ENCODE measurements at places on chromosomes 2 and 18.
A peak's percentile ranks its signal among the peaks of the same experiment; 100 is the strongest.

- peak; percentile 8 for DNase-seq
Observed at GRCh38 chr18:45837283-45838070, 12.0 kb downstream of the SIGLEC15 start.

GRCh38 chr2:47891369-47892337 is 14.6 kb downstream of the FBXO11 start:
- DNase-seq, result no peak

DNA sequence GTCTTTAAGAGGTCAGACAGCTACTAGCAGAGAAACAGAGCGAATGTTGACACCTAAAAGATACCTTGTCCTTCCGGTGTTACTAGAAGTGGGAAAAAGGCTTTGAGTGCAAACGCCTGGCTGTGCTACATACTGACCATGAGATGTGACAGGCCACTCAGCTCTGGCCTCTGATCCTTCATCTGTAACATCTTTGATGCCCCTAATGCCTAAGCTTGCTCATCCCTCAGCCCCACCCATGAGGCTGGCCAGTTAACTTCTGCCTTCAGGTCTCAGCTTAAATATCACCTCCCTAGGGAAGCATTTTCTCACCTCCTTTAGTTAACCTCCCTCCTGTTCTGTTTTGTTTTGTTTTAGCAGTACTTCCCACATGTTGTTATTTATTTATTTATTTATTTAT is 15.9 kb downstream of the EPAS1 start:
- no peak for DNase-seq

DNA sequence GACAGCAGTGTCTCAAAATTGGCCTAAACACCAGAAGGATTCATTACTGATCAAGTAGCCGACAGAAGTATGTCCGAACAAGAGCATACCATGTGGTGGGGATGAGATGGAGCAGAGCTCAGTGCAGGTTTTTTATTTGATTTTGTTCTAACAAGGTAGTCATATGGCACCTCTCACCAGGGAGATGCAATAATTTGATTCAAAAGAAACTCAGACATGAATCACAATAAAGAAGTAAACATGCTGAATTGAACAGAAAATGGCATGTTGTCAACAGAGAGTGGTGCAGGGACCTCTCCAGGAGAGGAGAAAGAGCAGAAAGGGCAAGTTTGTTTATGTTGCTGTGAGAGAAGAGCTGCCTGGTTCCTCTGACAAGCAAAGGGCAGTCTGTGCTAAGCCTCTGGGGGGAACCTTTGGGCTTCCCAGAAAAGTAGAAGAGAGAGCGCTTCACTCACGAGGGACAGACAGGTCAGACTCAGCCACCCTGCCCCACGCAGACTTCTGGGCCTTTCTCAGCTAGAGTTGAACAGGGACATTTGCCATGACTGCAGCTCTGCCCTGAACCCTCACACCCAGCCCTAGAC is 351.3 kb upstream of the RAB12 start:
- DNase-seq, result no peak

DNA sequence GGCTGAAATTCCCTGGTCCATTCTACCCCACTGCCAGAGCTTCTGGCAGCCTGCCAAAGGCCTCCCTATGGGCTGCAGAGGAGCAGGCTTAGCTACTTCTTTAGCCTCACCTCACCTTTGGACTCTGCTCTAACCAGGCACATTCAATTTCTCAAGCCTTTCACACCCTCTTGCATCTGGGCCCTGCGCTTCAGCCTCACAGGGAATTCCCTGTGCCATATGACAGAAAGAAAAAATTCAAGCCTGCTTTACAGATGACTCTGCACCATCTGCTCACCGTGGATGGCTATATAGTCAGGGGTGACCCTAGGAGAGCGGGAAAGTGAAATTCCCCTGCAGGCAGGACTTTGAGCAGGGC is 62.5 kb downstream of the REEP1 start:
- DNase-seq, result no peak

GRCh38 chr2:204114295-204115136 is 178.0 kb downstream of the ICOS start:
- no peak for DNase-seq

- no peak for DNase-seq
Observed at GRCh38 chr2:208234786-208235185, 20.1 kb downstream of the IDH1 start.

DNA sequence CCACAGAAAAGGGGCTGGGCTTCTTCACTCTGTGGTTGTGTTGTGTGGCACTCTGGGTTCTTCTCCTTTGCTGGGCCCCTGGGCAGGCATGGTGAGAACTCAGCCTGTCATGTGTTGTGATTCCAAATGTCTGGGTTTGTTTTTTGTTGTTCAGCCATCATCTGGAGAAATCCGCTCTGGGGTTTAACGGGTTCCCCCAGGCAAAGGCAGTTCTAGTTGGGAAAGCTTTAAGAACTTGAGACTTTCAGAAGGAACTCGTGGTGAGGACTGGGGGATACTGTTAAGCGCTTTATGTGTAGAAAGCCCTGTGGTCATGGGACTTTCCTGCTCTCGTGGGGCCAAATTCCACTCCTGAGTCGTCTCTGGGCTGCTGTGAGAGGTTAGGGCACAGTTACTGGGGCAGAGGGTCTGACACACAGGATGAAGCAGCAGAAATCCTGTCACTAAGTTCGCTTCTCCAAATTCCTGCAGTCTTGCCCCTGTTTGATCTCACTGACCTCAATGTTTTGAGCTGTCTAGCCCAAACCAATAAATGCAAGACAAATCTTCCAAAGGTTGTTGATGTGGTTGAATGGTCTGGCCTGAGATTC is 87.7 kb downstream of the RAPGEF4 start:
- DNase-seq, result no peak

- no peak for DNase-seq
Observed at GRCh38 chr2:121643877-121644276, 5.4 kb downstream of the CLASP1 start.
